ENCODE measurements at places on chromosomes 11 and 22. TPM values are rescaled to one million over a fixed set of nuclear protein-coding genes. Genes with fewer than 3 reads are reported as not detected.

ALKBH8 gene
- total RNA-seq = 9.1 TPM

ZC3H7B gene
- total RNA-seq = 42.5 TPM

CHADL gene
- 1.2 TPM for total RNA-seq

BEST1 gene
- 0.11 TPM for total RNA-seq

OR2AG2 gene
- total RNA-seq = 0.11 TPM

SNX19 gene
- total RNA-seq = 60.9 TPM

ADM gene
- total RNA-seq = 69.0 TPM

LMO2 gene
- 2.3 TPM for total RNA-seq

PLAAT5 gene
- 5.9 TPM for total RNA-seq

RFPL3 gene
- not detected for total RNA-seq

KDELR3 gene
- 67.5 TPM for total RNA-seq

BACE1 gene
- 25.1 TPM for total RNA-seq

PPME1 gene
- 30.3 TPM for total RNA-seq

Measured in placental epithelial cell (primary cell).